IMR-90 (cell line): ENCODE measurements at places on chromosomes 6 and 20. TPM values are rescaled to one million over a fixed set of nuclear protein-coding genes. Genes with fewer than 3 reads are reported as not detected.

DNA sequence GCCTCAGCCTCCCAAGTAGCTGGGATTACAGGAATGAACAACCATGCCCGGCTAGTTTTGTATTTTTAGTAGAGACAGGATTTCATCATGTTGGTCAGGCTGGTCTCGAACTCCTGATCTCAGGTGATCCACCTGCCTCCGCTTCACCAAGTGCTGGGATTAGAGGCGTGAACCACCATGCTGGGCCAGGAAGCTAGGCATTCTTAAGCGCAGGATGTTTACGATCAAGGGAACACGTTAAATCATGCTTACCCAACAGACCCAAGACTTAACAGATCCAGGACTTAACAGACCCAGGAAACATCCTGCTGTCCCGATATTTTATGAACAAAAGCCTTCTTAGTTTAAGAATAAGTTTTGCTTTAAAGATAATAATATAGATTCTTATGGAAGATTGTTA, 9.1 kb downstream of the PTGIS start:
- no peaks in the 10 kb centered on the region; the same call in 1 of the 2 replicates for H3K27me3 ChIP-seq
- H3K36me3 ChIP-seq, result no peaks in the 10 kb centered on the region
- H3K27ac ChIP-seq, result no peak overlapping the region
- peaks cover 14% of the 10 kb centered on the region for H3K4me1 ChIP-seq
- no peak for DNase-seq

DNA sequence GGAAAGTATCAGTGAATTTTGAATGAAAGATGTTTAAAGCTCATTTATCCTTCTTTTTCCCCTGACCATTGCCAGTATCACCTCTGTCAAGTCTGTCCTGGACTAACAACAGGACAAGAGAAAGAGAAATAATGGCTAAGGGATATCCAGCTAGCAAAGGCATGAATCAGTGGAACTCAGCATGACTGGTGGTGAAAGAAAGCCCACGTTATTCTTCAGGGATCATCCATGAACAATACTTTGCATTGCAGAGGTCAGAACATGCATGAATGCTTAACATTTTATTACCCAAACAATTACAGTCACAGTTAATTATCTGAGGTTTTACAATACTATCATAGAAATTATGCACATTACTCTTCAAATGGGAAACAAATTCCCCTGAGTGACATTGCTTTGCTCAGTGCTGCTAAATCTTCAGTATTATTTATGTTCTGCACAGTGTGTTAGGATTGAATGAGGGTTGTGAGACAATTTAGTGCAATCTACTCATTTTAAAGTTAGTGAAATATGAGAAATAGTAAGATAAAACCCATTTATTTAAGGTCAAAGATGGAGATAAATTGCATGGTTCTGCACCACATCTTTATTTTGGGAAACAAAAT, 350.7 kb downstream of the KHDRBS2 start:
- H3K4me1 ChIP-seq, result no peaks in the 10 kb centered on the region
- H3K27me3 ChIP-seq, result no peaks in the 10 kb centered on the region
- H3K27ac ChIP-seq, result no peak overlapping the region
- H3K36me3 ChIP-seq, result no peaks in the 10 kb centered on the region
- H3K4me3 ChIP-seq, result no peak overlapping the region

ISM1 gene
- total RNA-seq, result not detected in 2 replicates

EDN1 gene
- total RNA-seq, result 5.6 and 8.6 TPM in 2 replicates

DNA sequence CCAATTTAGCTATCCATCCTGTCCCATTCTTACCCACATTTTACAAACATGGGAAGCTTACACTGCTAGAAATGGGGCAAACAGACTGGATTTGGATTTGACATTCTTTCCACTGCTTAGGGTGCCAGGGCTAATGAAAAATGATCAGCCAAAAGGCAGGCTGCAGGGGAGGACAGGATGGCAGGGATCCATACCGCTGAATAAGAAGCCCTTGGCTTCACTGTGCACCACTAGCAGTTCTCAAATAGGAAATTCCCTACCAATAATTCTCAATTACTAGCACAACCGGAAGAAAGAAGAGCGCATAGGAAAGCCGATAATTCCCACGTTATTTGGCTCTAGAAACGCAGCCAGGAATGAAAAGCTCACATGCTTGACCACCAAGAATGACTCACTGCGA, 73.1 kb downstream of the NDUFAF5 start:
- no peak overlapping the region for H3K4me3 ChIP-seq
- no peak overlapping the region for H3K27ac ChIP-seq
- H3K36me3 ChIP-seq, result no peaks in the 10 kb centered on the region

GRCh38 chr6:169700296-169700695, 1.5 kb downstream of the WDR27 start:
- peaks cover 9% of the 10 kb centered on the region for H3K4me1 ChIP-seq
- peak; percentile 29 for DNase-seq
- no peaks in the 10 kb centered on the region for H3K27me3 ChIP-seq
- peaks cover 9% of the 10 kb centered on the region for H3K36me3 ChIP-seq
- H3K27ac ChIP-seq, result peak overlapping the region; percentile 35; the same call in 1 of the 2 replicates

GRCh38 chr6:33114406-33114805, 38.6 kb downstream of the HLA-DPB1 start:
- H3K27me3 ChIP-seq, result peaks cover 38% of the 10 kb centered on the region
- H3K36me3 ChIP-seq, result no peaks in the 10 kb centered on the region
- no peak overlapping the region for H3K27ac ChIP-seq
- no peak overlapping the region for H3K4me3 ChIP-seq

FNDC1 gene
- total RNA-seq, result not detected in 2 replicates
